ENCODE measurements at places on chromosomes 1 and 21. TPM values are rescaled to one million over a fixed set of nuclear protein-coding genes. Genes with fewer than 3 reads are reported as not detected.

GRCh38 chr1:234490793-234491479, 12.0 kb upstream of the TARBP1 start:
- 0 out of 2 replicates have a peak, but pooled peaks cover 1% of the 10 kb centered on the region for H3K27me3 ChIP-seq
- no peak overlapping the region for H3K4me3 ChIP-seq
- no peak overlapping the region for H3K27ac ChIP-seq
- peaks cover 35% of the 10 kb centered on the region for H3K4me1 ChIP-seq
- no peaks in the 10 kb centered on the region for H3K36me3 ChIP-seq

DNA sequence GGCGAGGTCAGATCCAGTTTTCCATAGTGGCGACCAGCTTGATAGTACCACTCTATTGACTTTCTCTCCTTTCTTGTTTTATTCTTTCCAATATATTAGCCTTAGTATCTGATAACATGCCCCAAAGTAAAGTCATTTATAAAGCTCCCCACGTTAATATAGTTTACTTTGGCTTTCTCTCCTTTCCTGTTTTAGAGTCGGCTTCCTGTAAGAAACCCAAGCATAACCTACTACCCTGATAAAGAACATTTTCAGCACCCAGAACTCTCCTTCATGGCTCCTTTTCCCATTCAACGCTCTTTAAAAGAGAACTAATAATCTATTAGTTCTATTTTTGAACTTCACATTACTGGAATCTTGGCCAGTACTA, 23.7 kb downstream of the CD1D start:
- H3K4me1 ChIP-seq, result no peaks in the 10 kb centered on the region
- no peaks in the 10 kb centered on the region for H3K27me3 ChIP-seq
- H3K4me3 ChIP-seq, result no peak overlapping the region
- DNase-seq, result no peak

DNA sequence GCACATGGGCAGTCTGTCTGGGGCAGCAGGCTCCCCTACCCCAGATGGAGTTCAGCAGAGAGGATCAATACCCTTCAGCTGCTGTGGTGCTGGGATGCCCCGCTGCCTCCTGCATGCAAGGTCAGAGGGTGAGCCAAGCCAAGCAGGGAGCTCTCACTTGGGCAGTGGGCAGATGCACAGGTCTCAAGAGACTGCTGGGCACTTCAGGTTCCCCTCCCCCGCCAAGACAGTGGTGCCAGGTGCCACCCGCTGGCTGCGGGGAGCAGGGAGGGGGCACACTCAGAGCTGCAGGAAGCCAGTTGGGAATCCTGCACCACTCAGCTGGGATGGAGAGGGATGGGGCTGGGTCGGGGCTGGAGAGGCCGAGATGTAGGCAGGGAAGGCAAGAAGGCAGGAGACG, 15.8 kb upstream of the EVA1B start:
- peaks cover 12% of the 10 kb centered on the region for H3K36me3 ChIP-seq
- no peaks in the 10 kb centered on the region for H3K27me3 ChIP-seq
- no peak for DNase-seq
- H3K4me1 ChIP-seq, result peaks cover 26% of the 10 kb centered on the region
- H3K4me3 ChIP-seq, result no peak overlapping the region

DNA sequence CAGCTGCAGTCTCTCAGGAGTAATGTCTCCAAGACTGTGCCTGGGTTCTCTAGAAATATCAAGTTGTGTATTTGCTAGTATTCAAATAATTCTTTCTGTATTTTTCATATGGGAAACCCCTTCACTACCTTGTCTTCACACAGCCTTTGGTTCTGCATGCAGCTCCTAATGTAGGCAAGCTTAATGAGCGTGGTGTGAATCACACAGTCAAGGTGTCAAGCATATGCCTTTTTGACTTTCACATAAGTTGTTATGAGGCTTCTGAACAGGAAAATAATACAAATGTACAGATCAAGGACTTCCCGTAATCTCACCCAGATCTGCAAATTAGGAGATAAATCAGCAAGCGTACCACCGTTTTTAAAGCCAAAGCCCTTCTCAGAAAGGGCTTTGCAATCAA, at the start of gene FCRL3:
Gene FCRL3 (minus strand): TSS at position 38 of the 400 bp plus-strand sequence. CDS start 280 bp downstream, outside the sequence.
- no peaks in the 10 kb centered on the region for H3K27me3 ChIP-seq
- H3K4me3 ChIP-seq, result no peak within 1 kb of the TSS
- H3K4me1 ChIP-seq, result no peaks in the 10 kb centered on the region
- H3K36me3 ChIP-seq, result no peaks in the 10 kb centered on the region
- no peak within 1 kb of the TSS for H3K27ac ChIP-seq

- H3K27ac ChIP-seq, result no peak overlapping the region
- no peaks in the 10 kb centered on the region for H3K27me3 ChIP-seq
- DNase-seq, result no peak
- H3K36me3 ChIP-seq, result no peaks in the 10 kb centered on the region
Observed at GRCh38 chr1:209624558-209625549, 27.4 kb downstream of the LAMB3 start.

GRCh38 chr1:167482184-167482583, 36.1 kb downstream of the CD247 start:
- H3K27me3 ChIP-seq, result peaks cover 3% of the 10 kb centered on the region
- DNase-seq, result no peak
- H3K36me3 ChIP-seq, result no peaks in the 10 kb centered on the region
- H3K27ac ChIP-seq, result no peak overlapping the region

- no peak for DNase-seq
- no peak overlapping the region for H3K4me3 ChIP-seq
- H3K27ac ChIP-seq, result no peak overlapping the region
- H3K36me3 ChIP-seq, result no peaks in the 10 kb centered on the region
- peaks cover 45% of the 10 kb centered on the region for H3K4me1 ChIP-seq
Observed at GRCh38 chr1:211738096-211738690, 62.8 kb upstream of the NEK2 start.

DNA sequence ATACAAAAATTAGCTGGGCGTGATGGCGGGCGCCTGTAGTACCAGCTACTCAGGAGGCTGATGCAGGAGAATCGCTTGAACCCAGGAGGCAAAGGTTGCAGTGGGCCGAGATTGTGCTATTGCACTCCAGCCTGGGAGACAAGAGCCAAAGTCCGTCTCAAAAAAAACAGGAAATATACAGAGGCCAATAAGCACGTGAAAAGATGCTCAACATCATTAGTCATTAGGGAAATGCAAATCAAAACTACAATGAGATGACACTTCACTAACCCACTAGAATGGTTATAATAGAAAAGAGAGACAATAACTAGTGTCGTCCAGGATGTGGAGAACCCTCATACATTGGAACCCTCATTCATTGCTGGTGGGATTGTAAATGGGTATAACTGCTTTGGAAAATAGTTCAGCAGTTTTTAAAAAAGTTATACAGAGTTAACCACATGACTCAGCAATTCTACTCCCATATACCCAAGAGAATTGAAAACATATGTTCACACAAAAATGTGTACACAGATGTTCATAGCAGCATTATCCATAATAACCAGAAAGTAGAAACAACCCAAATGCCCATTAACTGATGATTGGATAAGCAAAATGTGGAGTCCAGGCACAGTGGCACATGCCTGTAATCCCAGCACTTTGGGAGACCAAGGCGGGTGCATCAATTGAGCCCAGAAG, 6.4 kb upstream of the E2F2 start:
- H3K4me3 ChIP-seq, result no peak overlapping the region
- no peak overlapping the region for H3K27ac ChIP-seq
- H3K27me3 ChIP-seq, result no peaks in the 10 kb centered on the region
- peaks cover 82% of the 10 kb centered on the region for H3K4me1 ChIP-seq
- H3K36me3 ChIP-seq, result no peaks in the 10 kb centered on the region

- no peak overlapping the region for H3K4me3 ChIP-seq
- no peak overlapping the region for H3K27ac ChIP-seq
- no peaks in the 10 kb centered on the region for H3K27me3 ChIP-seq
- no peaks in the 10 kb centered on the region for H3K4me1 ChIP-seq
Observed at GRCh38 chr1:218600968-218601367, 255.8 kb downstream of the TGFB2 start.

- no peak for DNase-seq
- H3K27me3 ChIP-seq, result no peaks in the 10 kb centered on the region
- no peak overlapping the region for H3K4me3 ChIP-seq
- H3K36me3 ChIP-seq, result no peaks in the 10 kb centered on the region
- H3K27ac ChIP-seq, result no peak overlapping the region
Observed at GRCh38 chr21:43192501-43193081, 23.8 kb downstream of the CRYAA start.

DNA sequence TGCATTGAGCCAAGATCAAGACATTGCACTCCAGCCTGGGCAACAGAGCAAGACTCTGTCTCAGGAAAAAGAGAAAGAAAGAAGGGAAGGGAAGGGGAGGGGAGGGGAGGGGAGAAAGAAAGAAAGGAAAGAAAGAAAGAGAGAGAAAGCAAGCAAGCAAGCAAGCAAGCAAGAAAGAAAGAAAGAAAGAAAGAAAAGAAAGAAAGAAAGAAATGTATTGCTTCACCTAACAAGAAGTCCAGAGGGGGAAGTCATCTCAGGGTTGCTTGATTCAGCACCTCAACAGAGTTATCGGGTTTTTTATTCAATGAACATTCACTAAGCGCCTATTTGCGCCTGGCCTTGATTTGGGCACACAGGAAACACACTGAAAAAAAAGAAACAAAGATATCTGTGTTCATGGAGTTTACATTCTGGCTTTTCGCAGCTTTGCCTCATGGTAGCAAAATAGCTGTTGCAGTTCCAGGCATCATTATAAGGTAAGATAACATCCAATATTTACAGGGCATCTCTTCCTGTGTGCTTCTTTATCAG, 8.2 kb upstream of the RCSD1 start:
- no peaks in the 10 kb centered on the region for H3K4me1 ChIP-seq
- peaks cover 3% of the 10 kb centered on the region for H3K27me3 ChIP-seq
- no peak for DNase-seq
- no peak overlapping the region for H3K27ac ChIP-seq
- no peak overlapping the region for H3K4me3 ChIP-seq

- DNase-seq, result no peak
- peaks cover 36% of the 10 kb centered on the region for H3K36me3 ChIP-seq
- H3K4me1 ChIP-seq, result peaks cover 63% of the 10 kb centered on the region
- no peak overlapping the region for H3K27ac ChIP-seq
Observed at GRCh38 chr1:63603810-63604209, 10.6 kb downstream of the PGM1 start.

DNA sequence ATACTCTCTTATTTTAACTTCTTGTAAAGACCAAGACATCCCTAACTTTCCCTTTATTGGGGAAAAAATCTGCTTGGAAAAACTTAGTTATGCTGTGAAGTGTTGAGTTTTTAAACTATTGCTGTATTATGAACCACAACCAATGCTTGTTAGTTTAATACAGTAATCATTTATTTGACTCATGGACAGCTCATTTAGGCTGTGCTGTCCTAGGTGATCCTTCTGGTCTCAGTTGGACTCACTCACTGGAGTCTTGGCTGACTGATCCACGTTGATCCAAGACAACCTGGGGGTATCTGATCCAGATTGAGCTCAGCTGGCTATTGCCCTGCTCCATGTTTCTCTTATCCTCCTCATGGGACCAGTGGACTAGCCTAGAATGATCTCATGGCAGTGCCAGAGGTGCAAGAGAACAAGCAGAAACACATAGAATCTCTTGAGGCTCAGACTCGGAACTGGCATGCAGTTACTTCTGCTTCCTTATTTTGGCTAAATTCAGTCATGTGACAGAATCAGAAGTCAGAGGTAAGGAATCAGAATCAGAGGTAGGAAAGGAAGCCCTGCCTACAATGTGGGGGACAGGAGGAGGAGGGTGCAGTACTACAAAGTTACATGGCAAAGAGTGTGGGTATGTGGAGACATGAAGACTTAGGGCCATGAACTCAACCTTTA, 156.5 kb downstream of the FGGY start:
- no peak overlapping the region for H3K4me3 ChIP-seq
- H3K27me3 ChIP-seq, result no peaks in the 10 kb centered on the region
- no peak for DNase-seq
- no peak overlapping the region for H3K27ac ChIP-seq
- H3K36me3 ChIP-seq, result no peaks in the 10 kb centered on the region
- H3K4me1 ChIP-seq, result peaks cover 24% of the 10 kb centered on the region

DNA sequence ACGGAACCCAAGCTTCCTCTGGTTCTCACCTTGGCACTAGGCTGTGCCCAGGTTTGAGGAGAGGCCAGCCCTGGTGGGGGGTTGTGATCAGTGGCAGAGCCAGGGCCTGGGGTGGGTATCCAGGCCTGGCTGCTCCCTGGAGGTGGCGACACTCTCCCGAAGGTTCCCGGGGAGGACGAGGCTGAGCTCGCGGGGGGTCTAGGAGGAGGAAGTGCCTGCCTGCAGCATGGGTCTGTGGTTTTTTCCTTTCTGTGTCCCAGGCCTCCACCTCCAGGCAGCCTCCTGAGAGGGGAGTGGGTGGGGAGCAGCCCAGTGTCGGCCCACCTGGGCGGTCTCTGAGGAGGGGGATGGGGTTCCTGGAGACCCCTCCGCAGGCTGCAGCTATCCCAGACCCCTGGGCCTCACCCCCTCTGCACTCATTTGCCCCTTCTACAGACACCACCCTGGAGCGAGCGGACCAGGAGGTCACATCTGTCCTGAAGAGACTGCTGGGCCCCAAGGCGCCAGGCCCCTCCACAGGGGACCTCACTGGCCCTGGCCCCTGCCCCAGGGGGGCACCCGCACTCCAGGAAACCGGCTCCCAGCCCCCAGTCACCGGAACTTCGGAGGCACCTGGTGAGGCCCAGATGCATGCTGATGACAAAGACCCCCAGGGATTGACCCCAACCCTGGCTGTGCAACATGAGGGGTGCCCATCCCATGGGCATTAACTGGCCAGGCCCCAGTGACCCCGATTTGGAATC, 44.3 kb downstream of the TRIM11 start:
- no peak overlapping the region for H3K27ac ChIP-seq
- H3K36me3 ChIP-seq, result no peaks in the 10 kb centered on the region
- DNase-seq, result no peak
- H3K27me3 ChIP-seq, result peaks cover 4% of the 10 kb centered on the region
- H3K4me3 ChIP-seq, result no peak overlapping the region

- no peak for DNase-seq
- H3K4me1 ChIP-seq, result peaks cover 15% of the 10 kb centered on the region
- no peak overlapping the region for H3K4me3 ChIP-seq
- H3K27ac ChIP-seq, result no peak overlapping the region
- peaks cover 26% of the 10 kb centered on the region for H3K36me3 ChIP-seq
- no peaks in the 10 kb centered on the region for H3K27me3 ChIP-seq
Observed at GRCh38 chr1:19366599-19367536, 54.7 kb downstream of the SLC66A1 start.

DNA sequence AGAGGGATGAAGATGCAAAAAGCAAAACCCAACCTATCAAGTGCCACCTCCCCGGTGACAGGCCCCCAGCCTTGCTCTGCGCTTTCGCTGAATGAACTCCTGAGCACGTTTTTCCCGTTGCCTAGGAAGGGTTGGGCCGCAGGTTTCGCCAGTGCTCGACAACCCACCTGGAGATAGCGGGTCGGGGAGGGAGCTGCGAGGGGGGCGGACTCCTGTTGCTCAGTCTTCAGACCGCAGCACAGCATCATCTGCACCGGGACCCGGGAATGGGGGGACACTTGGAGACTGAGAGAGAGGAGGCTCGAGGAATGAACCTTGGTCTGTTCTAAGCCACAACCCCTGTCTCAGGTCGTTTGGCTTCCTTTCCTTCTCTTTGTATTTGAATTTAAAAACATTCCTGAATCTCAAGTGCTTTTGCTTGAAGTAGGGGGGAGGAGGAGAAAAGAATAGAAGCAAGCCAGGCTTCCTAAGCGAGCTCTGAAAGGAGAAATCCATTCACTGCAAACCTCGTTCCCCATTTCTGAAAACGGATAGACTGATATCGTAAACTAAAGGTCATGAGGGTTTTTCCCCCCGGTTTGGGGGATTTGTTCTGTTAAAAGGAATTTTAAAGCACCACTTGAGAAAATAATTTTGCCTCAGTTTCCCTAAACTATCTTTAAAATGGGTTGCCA, 1.2 kb downstream of the AK5 start:
- no peak overlapping the region for H3K4me3 ChIP-seq
- peaks cover 8% of the 10 kb centered on the region for H3K4me1 ChIP-seq
- DNase-seq, result no peak
- H3K27ac ChIP-seq, result no peak overlapping the region

The CLEC20A gene
- not detected for total RNA-seq

The NBPF4 gene
- not detected for total RNA-seq

The OR14K1 gene
- not detected for total RNA-seq

The HSD3B1 gene
- not detected for total RNA-seq

The KISS1 gene
- total RNA-seq, result 0.80 TPM

The WNT4 gene
- not detected for total RNA-seq

Measured in HepG2 (cell line).